H1 (cell line): ENCODE measurements at places on chromosomes 4 and X.

GRCh38 chr4:158484173-158484885 lies 37.4 kb upstream of the RXFP1 start:
- no peak for DNase-seq

DNA sequence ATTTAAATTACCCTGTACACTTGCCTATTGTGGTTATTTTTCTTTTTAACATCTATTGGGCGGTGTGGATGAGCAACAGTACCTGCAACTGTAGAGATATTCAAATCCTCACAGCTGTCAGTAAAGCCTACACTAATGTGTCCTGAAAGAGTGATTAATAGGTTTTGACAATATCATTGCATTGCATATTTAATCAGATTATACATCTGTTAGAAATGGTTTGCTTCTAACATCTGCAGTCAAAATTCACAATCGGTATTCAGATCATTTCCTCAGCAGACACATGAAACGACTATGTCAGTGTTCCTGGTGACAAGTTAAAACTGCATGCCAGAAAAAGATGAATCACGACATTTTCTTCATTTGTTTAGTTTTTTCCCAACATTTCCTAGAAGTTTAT lies 254.6 kb upstream of the EPHA5 start:
- no peak for DNase-seq

DNA sequence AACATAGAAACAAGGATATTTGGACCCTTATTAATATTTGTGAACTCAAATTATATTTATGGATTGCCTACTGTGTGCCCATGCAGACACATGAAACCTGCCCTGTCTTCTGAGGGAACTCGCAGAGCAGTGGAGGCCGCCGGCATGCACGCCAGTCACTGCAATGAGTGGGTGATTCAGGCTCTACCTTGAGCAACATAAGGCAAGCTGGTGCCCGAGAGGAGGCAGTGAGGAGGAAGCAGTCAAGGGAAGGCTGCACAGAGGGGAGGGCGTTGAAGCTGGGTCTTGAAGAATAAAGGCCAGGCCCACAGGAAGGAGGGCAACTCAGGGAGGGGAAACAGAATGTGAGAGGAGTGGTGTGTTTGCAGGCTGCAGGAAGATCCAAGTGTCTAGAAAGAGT lies 52.8 kb downstream of the PPEF2 start:
- DNase-seq = no peak

DNA sequence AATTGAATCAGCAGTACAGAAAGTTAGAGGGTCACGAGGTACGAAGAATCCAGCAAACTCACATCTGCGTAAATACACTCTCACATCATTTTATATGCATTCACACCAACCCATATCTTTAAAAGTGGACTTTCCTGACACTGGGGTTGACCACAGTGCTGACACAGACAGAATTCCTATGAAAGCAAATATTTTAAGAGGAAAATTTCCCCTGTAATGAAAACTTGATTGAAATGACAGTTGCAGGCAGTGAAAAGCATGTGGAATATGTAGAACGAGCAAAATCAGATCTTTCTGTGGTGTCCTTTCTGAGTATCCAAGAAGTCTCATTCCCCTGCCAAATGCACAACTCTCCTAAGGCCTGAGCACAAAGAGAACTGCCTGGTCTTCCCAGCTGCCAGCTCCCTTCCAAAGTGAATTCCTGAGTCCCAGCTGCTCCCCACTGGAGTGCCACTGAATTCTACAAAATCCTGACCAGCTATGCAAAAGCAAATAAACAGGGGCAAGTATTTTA lies 50.5 kb upstream of the FAM9C start:
- no peak for DNase-seq

GRCh38 chr4:155761047-155761446 lies 2.2 kb downstream of the GUCY1B1 start:
- DNase-seq = no peak

GRCh38 chrX:130048686-130049222 lies 61.5 kb downstream of the ELF4 start:
- no peak for DNase-seq

DNA sequence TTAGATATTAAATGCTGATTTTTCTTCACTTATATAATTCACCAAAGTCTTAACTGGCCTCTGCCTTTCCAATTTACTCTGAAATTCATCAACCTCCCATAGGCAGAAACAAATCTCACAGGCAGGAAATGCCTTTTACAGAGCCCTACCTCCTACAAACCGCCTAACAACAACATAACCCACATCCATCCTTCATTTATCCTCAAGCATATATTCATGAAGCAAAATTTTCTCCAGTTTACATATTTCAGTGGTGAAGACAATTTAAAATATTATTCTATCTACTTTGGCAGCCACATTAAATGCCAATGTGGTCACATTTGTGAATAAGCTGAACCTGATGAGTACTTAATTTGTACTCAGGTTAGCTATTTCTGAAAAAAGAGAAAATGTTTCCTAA lies 30.3 kb downstream of the SEPSECS start:
- no peak for DNase-seq

DNA sequence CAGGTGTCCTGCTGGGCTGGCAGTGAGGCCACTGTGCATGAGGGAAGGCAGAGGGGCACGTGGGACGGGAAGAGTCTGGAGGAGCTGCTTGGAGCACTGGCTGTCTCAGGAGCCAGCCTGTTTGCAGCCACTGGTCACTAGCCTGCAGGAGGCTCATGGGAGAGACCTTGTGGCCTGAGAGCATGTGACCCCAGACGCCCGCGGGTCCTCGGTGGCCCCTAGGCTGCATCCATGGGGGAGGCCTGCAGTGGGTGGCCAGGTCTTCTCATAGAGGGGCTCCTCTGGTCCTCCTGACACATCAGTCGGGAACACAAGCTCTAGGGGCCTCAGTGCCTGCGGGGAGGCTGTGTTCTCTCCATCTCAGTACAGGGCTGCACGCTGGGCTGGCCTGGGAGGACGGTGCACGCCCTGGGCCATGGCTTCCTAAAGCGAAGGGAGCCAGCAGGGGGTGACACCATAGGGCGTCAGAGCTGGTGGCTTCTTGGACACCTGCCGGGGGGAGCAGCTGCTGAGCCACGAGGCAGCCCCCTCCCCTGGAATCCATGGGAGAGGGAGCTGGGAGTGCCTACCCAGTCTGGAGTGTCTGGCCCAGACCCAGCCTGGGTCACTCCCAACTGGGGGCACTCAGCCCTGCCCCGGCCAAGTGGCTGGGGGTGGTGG lies 12.3 kb downstream of the NAT8L start:
- DNase-seq = peak; percentile 46

GRCh38 chr4:48270523-48270897 lies 872 bp upstream of the TEC start:
- DNase-seq = no peak

- no peak for DNase-seq
Measured at GRCh38 chr4:177771645-177772044, 329.4 kb upstream of the AGA start.
